ENCODE measurements at places on chromosomes 4 and X.

DNA sequence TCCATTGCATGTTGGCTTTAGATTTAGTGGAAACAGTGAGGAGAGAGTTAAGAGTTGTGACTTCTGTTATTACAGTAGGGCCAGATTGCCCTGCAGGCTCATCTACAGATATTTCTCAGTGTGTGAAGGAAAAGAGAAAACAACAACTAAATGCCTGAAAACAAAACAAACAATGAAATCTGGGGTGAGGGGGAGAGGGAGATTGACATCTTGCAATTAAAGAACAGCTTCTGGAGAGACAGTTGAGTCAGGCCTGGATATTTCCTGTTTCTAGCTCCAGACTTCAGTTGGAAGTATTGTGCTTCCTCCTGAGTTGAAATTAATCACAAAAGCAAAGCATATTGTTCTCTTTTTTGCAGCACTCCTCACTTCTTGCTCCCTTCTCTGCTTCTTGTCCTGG lies 108.3 kb upstream of the SCML1 start:
- no peak for DNase-seq

- peak; percentile 18 for DNase-seq
Measured at GRCh38 chr4:74228691-74229640, 71.0 kb downstream of the MTHFD2L start.

DNA sequence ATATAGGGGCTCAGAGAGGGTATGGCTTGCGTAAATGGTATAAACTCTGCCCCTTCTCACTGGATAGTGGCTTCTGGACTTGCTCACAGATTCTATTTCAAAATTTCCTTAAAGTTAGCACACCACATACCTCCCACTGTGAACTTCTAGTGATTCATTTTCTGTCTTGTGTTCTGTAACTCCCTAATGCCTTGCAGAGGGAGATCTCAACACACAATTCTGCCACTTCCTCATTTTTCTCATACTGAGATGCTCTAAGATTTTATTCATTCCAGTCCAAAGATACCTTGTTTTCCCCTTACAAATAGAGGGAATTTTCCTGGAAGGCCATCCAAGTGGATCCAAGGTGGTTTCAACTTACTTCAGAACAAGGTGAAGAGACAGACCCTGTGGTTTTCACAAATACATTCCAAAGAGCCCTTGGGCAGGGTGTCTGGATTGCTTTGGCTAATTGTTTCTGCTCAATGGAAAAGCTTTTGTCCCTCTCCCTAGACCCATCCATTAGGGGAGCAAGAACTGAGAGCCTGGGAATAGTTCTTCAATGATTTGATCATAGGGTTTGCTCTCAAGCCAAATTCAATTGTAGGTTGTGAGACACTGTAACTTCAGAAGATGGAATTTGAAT lies 52.1 kb upstream of the CAPN6 start:
- DNase-seq, result no peak

GRCh38 chrX:16786791-16787735 lies 797 bp downstream of the TXLNG start:
- peak; percentile 28 for DNase-seq

GRCh38 chr4:81049907-81050306 lies 19.4 kb downstream of the BMP3 start:
- no peak for DNase-seq

- DNase-seq, result no peak
Measured at GRCh38 chr4:121380776-121381462, at the start of gene QRFPR. Gene QRFPR, minus strand, starts transcription at chr4:121381018. Its CDS starts 371 bp downstream, at chr4:121380647.

- no peak for DNase-seq
Measured at GRCh38 chr4:101977076-101977475, 186.5 kb downstream of the BANK1 start.

- DNase-seq, result no peak
Measured at GRCh38 chr4:31518796-31519250, 798.7 kb downstream of the PCDH7 start.

DNA sequence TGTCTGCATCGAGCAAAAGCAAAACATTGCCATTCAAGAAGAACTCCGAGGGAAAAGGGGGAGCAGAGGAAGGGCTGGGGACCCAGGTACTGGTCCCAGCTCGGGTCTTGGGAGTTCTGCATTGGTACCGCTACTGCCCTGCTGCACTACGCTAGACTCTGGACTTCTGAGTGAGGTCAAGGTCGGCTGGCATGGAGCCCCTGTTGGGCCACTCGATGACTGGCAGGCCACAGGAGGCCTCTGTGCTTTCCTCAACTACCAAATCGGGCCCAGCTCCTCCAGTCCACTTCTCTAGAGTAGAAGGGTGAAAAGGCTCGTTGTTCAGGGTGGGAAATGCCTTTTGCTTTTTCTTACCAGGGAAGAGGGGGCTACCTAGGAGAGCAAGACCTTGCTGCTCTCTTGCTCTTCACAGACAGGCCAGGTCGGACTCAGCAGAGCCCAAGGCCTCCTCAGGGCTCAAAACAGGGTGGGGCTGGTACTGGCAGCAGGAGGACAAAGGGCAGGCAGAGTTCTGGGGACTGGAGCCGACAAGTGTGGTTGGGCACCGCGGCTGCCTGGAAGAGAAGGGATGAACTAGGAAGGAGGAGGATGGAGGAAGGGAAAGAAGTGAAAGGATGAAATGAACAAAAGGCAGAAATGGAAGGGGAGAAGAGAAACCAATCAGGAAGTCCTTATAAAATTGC lies 8.9 kb upstream of the IRAK1 start:
- no peak for DNase-seq

DNA sequence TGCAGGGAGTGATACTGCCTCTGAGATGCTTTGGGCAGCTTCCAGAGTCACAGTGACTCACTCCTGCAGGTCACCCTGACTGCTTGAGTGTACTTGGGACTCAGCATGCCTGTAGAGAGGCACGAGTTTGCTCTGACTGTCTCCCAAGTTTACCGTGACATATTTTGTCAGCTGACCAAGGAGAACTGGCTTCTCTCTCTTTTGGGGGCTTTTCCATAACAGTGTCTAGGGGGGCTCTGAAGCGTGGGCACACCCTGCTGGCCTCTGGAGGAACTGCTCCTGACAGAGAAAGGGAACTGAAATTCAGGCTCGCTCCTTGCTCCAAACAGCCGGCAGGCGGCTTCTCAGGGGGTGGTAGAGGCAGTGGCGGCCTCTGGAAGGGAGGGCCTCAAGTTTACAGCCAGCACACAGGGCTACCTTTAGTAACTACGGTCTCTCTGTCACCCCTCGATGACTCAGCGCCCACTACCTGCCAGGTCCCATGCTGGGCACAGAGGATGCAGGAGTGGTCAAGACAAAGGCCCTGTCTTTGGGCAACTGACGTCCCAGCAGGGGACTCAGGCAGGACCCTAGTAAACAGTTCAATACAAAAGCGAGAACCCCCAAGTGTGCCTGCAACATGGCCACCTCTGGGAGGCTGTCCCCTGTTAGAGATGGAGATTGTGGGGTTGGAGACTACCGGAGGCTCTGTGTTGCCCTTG lies 17.8 kb downstream of the ZNF185 start:
- no peak for DNase-seq

DNA sequence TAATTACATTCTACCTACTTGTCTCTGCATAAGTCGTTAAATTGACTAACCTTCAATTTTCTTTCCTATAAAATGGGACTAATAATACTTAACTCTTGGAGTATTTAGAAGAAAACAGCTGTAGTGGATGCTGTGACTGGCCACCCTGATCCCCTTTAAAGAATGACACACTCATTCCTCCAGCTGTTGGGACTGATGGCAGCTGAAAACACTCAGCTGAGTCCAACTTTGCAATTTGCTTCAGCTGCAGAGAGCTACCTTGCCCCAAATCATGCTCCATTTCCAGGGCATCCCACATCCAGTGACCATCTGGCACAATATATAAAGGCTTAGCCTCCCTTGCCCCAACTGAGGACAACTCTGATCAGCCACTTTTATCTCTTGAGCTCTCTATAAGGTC lies 89.1 kb downstream of the MID1IP1 start:
- DNase-seq, result no peak

DNA sequence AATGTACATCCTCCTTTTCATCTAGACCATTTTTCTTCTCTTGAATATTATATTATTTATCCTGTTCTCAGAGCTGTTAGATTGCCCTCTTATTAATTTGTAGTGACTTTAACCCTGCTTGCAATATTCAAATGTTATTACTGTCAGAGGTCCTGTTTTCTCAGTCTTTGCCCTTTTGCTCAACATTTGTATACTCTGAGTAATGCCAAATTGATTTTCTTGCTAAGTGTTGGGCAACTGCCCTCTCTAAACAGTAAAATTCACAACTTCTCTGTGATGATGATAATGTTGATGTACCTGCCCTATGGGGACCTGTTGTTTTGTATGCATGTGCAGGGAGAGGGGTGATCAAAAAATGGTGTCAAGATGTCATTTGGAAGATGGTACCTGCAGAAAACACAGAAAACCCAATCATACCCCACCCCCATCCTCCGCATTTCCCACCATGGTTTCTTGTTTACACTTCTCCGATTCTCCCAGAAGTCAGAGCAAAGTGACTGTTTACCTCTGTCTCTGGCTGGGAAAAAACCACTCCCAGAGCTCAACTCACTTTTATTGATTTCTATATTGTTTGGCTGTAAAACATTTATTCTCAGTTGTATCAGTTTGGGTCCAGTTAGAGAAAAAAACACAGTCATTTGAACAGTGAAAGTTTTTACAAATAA lies 694.0 kb downstream of the IL1RAPL1 start:
- DNase-seq, result no peak

- DNase-seq, result peak; percentile 66
Measured at GRCh38 chrX:130091980-130092522, 18.2 kb downstream of the ELF4 start.

GRCh38 chrX:41322821-41323603 lies 10.9 kb upstream of the DDX3X start:
- DNase-seq, result no peak

DNA sequence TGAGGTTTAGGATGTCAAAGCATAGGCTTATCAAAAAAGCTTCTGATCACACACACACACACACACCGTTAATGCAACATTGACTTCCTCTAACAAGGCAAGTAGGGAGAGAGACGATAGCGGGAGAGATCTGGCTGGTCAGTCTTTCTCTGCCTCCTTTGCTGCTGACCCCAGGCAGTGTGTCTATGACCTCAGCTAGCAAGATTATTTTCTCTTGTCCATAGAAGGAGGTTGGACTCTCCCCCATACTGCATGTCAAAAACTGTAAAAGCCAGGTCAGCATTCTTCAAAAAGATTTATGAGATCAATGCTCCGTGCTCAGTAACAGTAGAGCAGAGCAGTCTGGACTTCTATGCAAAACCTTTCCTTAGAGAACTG lies 63.5 kb upstream of the PGM2 start:
- no peak for DNase-seq

GRCh38 chr4:154208424-154208823 lies 283.2 kb downstream of the DCHS2 start:
- DNase-seq, result no peak

DNA sequence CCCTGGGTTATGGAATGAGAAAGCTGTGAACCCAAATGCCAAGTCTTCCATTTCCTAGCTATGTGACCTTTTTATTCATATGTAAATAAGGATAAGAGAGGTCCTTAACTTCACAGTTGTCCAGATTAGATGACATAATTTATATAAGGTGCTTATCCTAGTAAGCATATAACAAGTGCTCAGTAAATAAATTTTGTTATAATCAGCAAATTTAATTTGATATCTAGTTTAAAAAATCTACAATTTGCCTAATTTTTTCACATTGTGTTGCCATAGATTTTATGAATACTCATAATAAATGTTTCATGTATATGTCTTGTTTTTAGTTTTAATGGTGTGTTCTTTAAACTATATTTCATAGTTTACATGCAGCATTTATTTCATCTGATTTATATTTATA lies 130.4 kb upstream of the SPRY1 start:
- no peak for DNase-seq

- DNase-seq, result no peak
Measured at GRCh38 chr4:177455561-177455970, 13.3 kb upstream of the AGA start.

DNA sequence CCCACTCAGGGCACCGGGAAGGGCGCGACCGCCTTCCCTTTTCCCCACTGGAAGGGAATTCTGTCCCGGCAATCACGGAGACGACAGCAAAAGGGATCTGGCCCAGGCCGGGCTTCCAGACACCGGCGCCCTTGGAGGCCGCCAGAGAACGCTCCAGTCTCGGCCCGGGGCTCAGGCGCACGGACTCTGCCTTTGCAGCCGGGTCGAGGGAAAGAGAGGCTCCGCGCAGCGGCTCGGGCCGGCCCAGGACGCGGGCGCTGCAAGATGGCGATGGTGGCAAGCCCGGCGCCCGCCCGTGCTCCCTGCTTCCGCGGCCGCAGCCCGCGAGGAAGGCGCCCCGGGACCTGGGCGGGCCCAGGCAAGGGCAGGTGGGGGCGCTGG lies 1.1 kb downstream of the CTBP1 start:
- DNase-seq, result no peak

DNA sequence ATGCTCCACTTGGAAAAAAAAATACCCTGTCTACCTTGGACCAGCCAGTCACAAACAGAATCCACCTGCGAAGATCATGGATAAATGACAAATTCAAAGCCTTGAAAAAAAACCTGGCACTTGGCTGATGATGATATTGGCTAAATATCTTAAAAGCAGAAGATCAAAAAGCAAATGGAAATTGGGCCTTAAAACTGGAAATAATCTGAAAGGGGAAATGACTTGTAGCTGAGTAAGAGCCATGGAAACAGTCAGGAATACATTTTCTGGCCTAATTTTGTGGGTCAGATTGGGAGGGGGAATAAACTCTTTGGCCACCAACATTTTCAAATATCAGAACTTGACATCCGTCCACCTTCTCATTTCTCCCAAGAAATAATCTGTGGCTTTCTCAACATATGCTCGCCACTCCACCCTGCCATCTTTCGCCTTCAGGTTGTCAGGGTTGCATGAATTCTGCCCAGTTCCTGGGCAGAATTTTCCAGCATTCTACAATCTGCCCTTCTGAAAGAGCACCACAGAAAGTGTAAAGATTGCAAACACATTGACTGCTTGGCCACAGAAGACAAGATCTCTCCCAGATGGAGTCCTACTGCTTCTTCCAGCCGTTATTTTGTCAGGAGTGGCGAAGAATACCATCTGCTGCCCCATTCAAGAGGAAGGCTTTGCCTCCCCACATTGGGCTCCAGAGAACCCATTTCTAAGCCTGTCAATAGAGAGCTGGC lies 1.7 kb upstream of the NDP start:
- DNase-seq, result no peak

- DNase-seq, result no peak
Measured at GRCh38 chr4:150680651-150681050, 98.7 kb downstream of the MAB21L2 start.

DNA sequence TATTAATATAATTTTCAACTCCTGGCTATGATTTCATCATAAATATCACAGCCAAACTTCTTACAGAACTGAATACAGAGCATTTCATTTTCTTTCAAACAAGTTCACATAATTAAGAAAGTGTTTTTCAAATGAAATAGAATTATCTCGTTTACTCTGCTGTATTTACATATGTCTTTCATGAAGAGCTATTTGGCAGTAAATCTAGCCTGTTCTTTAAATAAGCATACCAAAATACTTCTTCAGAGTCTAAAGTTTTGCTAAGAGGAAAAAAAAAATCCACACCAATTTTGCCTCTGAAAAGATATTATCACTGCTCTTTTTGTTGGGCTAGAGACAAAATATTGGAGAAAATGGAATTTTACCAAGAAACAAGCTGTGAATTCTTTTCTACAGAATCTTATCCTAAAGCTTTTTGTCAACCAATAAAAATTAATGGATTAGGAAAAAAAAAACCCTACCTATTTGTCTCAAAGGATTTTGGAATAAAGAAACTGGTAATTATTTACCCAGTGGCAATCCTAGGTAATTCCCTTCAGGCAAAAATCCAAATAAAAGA lies 287.9 kb upstream of the NR3C2 start:
- DNase-seq, result no peak

- DNase-seq, result no peak
Measured at GRCh38 chrX:19571711-19572110, 56.4 kb upstream of the MAP3K15 start.
